ENCODE measurements at places on chromosomes 1 and 21.

GRCh38 chr1:163823017-163823416, 501.3 kb downstream of the NUF2 start:
- no peak for DNase-seq

GRCh38 chr1:107541412-107541811, 400.6 kb downstream of the NTNG1 start:
- no peak for DNase-seq

DNA sequence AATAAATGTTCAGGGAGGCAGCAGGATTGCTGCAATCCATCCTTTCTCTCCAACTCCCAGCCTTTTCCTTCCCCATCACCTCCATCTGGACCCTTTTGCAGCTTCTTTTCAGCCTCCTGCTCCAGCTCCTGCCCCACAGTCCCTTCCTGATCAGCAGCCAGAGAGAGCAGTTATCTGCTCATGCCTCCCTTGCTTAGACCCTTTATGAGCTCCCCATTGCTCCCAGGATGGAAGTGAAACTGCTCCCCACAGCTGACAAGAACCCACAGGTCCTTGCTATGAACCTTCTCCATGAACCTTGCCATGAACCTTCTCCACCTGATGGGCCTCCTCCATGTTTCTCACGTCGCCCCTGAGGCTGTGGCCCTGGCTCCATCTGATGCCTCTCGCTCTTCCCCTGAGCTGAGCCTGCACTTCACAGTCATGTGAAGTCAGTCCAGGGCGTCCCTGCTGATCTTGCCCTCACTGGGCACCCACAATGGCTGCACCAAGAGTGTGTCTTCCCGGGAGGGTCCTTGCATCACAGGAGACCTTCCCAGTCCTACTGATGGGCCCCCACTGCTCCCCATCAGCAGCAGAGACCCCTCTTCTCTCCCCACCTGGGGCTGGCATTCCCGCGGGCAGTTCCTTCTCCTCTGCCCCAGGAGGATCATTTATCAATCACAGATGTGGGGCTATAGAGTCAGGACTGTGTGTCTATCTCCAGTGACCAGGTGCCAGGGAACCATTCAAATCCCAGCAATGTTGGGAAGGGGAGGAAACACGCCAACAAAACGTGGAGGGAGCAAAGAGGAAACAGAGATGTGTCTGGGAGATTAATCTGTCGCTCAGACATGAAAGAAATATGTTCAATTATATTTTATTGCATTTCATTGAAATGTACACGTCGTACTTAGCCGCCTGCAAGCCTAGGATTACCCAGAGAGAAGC, 73.1 kb downstream of the MATN1 start:
- no peak for DNase-seq

GRCh38 chr1:215744419-215744818, 177.3 kb downstream of the KCTD3 start:
- DNase-seq, result no peak

GRCh38 chr1:10437052-10437451, 6.8 kb downstream of the CENPS start:
- no peak for DNase-seq

DNA sequence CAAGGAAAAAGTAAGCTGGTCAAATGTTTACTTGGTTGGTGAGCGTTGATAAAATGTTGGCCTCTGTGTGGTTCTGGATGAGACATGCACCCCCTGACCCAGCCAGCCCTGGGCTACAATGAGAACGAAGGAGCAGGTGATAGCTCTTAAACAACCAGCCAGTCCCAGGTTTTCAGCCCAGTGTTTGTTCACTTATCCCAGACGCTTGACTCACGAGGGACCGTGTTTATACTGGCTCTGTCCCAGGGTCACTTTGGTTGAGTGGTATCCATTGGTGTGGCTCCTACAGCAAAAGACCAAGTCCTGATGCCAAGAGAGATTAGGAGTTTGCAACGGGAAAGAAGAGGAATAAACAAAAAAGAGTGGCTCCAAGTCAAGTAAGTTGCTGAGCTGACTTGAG, 86.9 kb downstream of the KCNJ15 start:
- DNase-seq, result no peak

- DNase-seq, result no peak
These were observed 13.8 kb downstream of the STRIP1 start for GRCh38 chr1:110048240-110048639.

DNA sequence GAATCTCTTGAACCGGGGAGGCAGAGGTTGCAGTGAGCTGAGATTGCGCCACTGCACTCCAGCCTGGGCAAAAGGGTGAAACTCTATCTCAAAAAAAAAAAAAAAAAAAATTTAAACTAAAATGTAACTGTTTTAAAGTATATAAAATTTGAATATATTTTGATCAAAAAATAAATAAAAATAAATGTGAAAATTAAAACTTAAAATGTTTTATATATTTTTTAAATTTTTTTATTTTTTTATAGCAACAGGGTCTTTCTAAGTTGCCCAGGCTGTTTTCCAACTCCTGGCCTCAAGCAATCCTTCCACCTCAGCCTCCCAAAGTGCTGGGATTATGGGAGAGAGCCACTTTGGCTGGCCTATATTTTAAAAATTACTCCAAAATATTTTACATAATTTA, 15.2 kb upstream of the FAM76A start:
- DNase-seq, result no peak

DNA sequence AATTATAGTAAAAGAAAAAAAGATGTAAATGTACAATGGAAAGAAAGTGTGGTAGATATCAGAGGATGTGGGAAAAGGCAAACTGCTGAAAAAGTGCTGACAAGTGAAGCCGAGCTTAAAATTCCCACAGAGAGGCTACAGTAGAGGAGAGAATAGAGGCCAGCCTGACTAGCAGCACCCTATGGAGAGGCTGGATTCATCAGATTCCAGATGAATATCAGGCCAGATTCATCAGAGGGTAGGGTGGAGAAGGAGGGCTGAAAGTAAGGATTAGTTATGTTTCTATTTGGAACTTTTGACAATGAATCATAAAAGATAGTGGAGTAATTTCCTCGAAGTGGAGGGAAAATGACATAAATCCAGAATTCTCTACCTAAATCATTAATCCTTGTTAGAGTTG, 60.4 kb upstream of the NEK7 start:
- DNase-seq, result no peak

- no peak for DNase-seq
These were observed 44.4 kb downstream of the VAV3 start for GRCh38 chr1:107920561-107920960.

- DNase-seq, result no peak
These were observed 1.4 kb downstream of the HLCS start for GRCh38 chr21:36964827-36965719.

GRCh38 chr1:96741335-96741734, 19.8 kb downstream of the PTBP2 start:
- DNase-seq, result no peak

- no peak for DNase-seq
These were observed 52.8 kb downstream of the IGSF21 start for GRCh38 chr1:18160290-18160942.

DNA sequence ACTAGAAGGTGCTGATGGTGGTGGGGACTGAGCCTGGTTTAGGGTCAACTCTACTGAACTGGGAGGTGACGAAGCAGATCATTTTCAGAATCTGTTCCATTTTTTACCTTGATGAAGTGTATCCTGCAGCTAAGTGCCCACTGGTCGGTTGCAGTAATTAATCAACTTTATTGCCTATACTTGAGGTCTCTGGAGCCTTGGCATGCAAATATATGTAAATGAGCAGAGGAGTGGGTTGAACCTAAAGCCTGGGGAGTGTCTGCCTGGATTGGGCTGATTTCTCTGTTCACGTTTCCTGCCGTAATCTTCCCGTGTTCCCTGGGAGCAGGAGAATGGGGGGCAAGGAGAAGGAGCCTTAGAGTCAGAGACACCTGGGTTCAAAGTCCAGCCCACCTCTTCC, 286.8 kb downstream of the PTPRU start:
- DNase-seq, result no peak

DNA sequence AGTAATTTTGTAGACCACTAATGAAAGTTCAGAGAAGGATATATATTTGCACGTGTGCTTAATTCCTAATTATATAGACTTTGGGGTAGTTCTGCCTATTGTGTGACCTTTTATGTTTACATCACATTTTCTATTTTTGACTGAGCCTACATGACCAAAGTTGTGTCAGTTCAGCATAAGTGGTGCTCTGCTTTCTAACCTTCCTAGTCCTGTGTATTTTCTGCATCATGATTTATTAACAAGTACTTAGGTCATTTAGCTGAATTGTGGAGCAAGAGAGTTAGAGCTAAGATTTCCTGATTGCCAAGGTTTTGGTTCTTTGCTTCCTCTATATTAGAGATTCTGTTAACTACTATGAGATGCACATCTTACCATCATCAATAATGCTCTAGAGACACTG, 176.0 kb downstream of the C1orf21 start:
- no peak for DNase-seq

- DNase-seq, result no peak
These were observed 12.4 kb downstream of the SAMSN1 start for GRCh38 chr21:14533499-14534428.

DNA sequence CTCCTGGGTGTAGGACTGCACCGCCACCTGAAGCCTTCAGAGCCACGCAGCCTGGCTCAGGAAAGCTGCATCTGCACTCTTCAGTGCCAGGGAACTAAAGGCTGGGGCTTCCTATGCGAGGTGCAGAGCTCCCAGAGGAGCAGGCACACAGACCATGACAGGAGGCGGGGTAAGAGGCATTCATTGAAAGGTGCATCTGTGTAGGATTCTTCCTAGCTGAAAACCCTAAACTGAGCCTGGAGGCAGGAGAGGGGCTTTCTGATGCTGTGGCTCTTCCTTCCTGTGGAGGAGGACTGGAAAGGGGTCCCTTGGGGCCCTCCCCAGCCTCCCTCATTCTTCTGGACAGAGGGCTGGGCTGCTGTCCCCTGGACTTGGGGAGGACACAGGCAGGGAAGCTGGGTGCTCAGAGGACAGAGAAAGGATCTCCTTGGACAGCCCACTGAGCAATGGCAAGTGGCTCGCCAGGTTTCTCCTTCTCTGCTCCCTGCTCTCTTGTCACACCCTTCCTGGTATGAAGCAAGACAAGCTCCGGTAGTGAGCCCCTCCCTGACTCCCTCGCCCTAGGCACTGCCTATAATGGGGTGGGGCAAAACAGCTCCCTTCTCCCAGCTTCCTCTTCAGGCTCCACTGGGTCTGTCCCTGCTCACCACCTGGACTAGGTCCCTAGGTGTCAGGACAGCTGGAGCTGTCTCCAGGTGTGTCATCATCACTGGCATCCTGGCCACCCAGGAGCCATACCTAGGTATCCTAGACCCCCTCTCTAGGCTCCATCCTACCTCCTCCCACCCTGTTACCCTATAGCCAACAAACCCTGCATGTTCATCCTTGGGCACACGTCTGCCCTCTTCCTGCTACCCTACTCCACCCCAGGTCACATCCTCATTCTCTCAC, 20.0 kb downstream of the S100A6 start:
- DNase-seq, result no peak

Measured in activated T-helper 1 cell treated with anti-CD3 and anti-CD28 coated beads, Interleukin-2, amount 50 U/mL, for 16 hours (primary cell).